ENCODE measurements at places on chromosomes 11 and 22. TPM values are rescaled to one million over a fixed set of nuclear protein-coding genes. Genes with fewer than 3 reads are reported as not detected.

- H3K36me3 ChIP-seq: no peaks in the 10 kb centered on the region
- DNase-seq: no peak
- no peaks in the 10 kb centered on the region for H3K27me3 ChIP-seq
- H3K4me3 ChIP-seq: no peak overlapping the region
These were observed 12.3 kb upstream of the OR56A3 start for GRCh38 chr11:5929571-5930368.

Gene ARHGAP20
- total RNA-seq: 3.5 TPM

DNA sequence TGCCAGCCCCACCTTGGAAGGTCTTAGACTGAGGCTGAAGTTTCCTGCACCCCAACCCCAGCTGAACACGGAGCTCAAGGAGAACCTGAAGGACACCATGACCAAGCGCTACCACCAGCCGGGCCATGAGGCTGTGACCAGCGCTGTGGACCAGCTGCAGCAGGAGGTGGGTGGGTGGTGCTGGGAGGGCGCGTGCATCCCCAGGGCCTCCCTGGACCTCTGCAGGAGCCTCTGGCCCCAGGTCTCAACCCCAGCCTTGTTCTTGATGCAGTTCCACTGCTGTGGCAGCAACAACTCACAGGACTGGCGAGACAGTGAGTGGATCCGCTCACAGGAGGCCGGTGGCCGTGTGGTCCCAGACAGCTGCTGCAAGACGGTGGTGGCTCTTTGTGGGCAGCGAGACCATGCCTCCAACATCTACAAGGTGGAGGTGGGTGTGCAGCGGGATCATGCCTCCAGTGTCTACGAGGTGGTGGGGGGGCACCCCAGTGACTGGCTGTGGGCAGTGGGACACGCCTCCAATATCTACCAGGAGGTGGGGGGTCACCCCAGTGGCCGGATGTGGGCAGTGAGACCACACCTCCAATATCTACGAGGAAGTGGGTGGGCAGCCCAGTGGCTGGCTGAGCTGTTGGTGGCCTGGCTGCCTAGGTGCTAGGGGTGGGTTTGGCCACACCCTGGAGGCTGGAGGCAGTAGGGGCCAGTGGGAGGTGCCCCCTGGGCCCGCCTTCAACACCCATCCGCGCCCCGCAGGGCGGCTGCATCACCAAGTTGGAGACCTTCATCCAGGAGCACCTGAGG lies 4.6 kb downstream of the CD151 start:
- no peak overlapping the region for H3K27ac ChIP-seq
- no peak for DNase-seq
- no peaks in the 10 kb centered on the region for H3K27me3 ChIP-seq

- peak overlapping the region; percentile 72 for H3K4me3 ChIP-seq
- H3K27ac ChIP-seq: peak overlapping the region; percentile 75
- H3K36me3 ChIP-seq: peaks cover 4% of the 10 kb centered on the region
- H3K27me3 ChIP-seq: no peaks in the 10 kb centered on the region
- H3K4me1 ChIP-seq: peaks cover 27% of the 10 kb centered on the region
These were observed 1.2 kb downstream of the AIP start for GRCh38 chr11:67483831-67484665.

DNA sequence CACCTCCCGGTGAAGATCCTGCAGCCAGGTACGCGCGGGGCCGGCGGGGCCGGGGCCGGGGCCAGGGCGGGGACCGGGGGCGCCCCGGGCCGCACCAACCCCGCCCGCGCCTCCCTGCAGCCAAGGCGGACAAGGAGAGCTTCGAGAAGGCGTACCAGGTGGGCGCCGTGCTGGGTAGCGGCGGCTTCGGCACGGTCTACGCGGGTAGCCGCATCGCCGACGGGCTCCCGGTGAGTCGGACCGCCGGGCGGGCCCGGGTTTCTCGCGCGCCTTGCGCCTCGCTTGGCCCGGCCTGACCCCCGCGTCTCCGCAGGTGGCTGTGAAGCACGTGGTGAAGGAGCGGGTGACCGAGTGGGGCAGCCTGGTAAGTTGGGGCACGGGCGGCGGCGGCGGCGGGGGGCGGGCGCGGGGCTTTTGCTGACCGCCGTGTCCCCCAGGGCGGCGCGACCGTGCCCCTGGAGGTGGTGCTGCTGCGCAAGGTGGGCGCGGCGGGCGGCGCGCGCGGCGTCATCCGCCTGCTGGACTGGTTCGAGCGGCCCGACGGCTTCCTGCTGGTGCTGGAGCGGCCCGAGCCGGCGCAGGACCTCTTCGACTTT lies 531 bp downstream of the PIM3 start:
- H3K27me3 ChIP-seq: no peaks in the 10 kb centered on the region
- peak overlapping the region; percentile 93 for H3K4me3 ChIP-seq
- peaks cover 46% of the 10 kb centered on the region for H3K4me1 ChIP-seq

All from thoracic aorta (tissue), 2 donors.